ENCODE measurements at places on chromosomes 16 and 17.

- DNase-seq: peak; percentile 59
Measured at GRCh38 chr17:44331249-44331760, 6.7 kb upstream of the SLC25A39 start.

GRCh38 chr17:55068862-55069811, 100.6 kb downstream of the STXBP4 start:
- no peak for DNase-seq

GRCh38 chr16:3716831-3717234, 491 bp downstream of the TRAP1 start:
- DNase-seq: no peak

DNA sequence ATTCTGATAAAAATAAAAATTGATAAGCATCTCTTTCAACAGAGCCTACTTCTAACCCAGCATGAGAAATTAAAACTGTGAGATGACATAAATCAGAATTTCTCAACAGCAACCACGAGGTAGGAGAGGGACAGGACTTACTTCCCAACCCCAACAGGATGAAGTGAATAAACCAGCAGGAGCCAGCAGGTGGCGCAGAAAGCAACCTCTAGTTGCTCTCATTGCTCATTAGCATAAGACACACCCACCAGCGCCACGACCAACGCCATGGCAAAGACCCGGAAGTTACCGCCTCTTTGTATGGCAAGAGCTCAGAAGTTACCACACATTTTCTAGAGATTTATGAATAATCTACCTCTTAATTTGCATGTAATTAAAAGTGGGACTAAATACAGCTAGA, 189.4 kb upstream of the CDH8 start:
- no peak for DNase-seq

DNA sequence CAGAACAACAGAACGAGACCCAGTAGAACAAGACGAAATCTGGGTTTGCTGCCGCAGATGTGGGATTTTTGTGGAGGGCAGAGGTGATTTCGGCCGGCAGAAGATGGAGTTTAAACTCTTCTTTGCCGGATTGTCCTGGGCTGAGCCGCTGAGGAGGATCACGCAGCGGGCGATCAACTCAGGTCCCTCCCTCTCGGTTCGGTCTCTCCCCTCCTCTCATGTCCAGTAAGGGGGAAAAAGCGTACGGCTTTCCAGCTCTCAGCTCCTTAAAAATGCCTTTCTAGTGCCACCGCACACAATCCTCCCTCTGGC, 2.5 kb downstream of the PHF12 start:
- DNase-seq: no peak

GRCh38 chr17:17051791-17052461, 9.7 kb downstream of the MPRIP start:
- DNase-seq: no peak

DNA sequence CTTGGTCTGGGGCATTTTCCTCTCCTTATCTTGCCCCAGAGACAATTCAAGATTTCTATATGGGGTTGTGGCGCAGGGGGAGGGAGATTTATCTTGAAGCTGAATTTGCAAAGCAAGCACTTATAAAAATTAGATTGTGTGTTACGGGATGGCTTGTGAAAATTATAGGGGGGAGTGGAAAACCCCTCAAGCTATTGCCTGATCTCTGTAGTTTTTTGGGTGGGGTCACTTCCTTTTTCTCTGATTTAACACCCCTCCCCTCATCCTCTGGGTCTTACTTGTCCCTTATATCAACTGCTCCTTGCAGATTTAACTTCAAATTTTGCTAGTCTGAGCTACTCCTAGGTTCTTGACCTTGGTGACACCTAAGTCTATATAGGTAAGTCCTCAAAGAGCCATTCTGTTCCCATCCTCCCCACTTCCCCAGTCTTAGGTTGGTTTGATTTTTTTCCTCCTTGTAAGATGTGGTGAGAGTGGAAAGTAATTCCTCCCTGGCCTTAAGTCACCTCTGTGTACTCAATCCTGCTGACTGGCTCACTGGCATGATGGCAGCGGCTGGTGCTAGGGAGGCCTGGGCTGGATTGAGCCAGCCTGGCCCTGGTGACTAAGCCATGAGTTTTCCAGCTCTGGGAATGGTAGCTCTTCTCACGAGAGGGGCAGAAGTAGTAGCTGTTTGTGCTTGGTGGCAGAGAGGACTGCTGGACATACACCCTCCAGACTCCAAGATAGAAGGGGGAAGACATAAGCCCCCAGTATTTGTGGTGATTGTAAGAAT, 2.3 kb downstream of the ARL4D start:
- peak; percentile 94 for DNase-seq

GRCh38 chr17:15782866-15783265, 50.8 kb downstream of the TBC1D26 start:
- DNase-seq: no peak

- no peak for DNase-seq
Measured at GRCh38 chr16:1610899-1611632, 806 bp downstream of the IFT140 start.

DNA sequence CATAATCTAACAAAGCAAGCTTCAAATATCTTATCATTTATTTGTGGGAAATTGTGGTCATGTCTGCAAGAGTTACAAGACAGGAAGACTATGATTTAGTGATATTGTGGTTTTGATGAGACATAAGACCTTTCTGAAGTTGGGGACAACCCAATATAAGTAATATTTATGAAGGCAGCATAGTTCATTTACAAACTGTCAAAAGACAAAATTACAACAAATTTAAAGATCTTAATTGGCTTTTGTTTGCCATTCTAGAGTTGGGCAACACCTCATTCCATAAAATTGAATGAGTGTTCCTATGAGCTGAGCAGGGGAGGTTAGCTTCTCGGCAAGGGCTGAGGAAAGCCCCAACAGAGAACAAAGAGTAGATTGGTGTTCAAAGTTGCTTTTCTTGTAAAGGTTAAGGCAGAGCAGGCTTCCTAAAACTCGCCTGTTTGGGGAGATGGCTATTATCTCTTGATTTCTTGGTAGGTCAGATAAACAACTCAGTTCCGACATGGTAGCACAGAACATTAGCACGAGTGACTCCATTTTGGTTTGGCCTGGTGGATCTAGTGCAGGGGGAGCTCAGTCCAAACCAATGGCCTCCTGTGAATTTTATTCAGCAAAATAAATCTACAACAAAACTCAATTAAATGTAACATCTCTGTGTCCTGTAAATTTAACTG, 10.9 kb upstream of the MMD start:
- DNase-seq: no peak

DNA sequence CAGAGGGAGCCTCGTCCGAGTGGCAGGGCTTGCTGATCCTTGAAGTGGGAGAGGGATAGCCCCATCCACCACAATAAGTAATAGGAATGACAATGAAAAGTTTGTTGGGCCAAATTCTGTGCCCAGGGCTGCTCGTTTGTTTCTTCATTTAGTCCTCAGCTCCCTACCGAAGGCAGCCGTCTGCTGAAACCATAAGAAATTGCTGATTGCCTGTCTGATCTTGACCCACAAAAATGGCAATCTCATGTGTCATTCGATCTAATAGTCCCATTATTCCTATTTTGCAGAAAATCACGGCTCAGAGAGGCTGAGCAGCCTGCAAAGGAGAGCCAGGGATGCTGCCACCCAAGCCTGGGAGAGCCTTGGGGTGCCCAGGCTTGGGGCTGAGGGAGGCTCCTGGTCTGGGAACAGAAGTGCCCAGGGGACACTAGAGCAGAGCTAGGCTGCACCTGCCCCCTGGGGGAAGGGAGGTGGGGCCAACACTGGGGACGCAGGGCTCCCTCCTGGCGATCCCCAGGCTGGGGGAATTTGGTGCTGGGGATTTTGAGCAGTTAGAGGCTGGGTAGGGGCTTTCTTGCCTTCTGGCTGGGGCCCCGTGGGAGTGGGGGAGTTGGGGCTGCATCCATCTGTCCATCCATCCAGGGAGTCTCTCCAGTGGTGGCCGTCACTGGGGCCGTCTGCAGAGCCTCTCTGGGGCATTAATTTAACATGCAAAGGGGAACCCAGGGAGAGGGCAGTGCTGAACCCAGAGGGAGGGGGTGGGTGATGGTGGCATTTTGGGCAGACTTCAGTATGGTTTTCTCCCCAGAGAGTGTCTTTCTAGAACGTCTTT, 53.5 kb downstream of the SOCS1 start:
- peak; percentile 80 for DNase-seq

- no peak for DNase-seq
Measured at GRCh38 chr17:81189670-81190530, 23.9 kb upstream of the AATK start.

- no peak for DNase-seq
Measured at GRCh38 chr16:28313587-28313986, 21.3 kb downstream of the SBK1 start.

GRCh38 chr16:85002608-85003007, 8.7 kb downstream of the ZDHHC7 start:
- no peak for DNase-seq

DNA sequence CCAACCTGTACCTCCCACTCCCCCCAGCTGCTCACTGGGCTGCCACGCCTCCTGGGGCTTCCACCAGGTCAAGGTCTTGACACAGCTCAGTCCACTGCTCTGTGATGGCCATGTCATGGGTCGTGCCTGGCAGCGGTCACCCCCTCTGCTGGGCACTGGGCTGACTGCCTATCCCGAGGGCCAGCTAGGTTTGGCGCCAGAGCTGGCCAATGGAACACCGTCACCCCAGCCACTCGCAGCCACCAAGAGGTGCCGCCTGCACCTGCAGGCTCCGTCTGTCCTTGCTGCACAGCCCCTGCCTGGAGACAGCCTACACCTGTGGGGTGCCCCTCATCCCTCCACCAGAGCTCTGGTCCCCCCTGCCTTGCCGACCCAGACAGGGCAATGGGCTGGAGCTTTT, 4.5 kb upstream of the RAB40C start:
- no peak for DNase-seq

DNA sequence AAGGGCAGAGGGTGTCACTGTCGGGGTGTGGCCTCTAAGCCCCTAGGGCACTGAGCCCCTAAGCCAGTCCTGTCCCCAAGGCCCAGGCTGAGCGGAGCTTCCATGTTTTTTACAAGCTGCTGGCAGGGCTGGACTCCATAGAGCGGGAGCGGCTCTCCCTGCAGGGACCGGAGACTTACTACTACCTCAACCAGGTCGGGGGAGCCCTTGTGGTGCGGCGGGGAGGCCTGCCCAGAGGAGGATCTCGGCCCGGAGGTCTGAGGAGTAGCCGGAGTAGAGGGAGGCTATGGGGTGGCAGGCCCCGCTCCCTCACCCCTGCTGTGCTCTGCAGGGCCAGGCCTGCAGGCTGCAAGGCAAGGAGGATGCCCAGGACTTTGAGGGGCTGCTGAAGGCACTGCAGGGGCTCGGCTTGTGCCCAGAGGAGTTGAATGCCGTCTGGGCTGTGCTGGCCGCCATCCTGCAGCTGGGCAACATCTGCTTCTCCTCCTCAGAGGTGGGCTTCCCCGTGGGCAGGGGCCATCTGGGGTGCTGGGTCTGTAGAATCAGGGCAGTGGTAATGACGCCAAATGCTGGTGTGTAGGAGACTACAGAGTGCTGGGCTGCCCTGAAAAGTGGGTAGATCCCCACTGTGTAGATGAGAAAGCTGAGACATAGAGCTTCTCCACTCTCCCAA, 4.9 kb downstream of the MYO15B start:
- no peak for DNase-seq

- DNase-seq: no peak
Measured at GRCh38 chr16:26708428-26708827, 358.3 kb upstream of the C16orf82 start.

GRCh38 chr17:15972497-15972951, 27.0 kb downstream of the ZSWIM7 start:
- no peak for DNase-seq

DNA sequence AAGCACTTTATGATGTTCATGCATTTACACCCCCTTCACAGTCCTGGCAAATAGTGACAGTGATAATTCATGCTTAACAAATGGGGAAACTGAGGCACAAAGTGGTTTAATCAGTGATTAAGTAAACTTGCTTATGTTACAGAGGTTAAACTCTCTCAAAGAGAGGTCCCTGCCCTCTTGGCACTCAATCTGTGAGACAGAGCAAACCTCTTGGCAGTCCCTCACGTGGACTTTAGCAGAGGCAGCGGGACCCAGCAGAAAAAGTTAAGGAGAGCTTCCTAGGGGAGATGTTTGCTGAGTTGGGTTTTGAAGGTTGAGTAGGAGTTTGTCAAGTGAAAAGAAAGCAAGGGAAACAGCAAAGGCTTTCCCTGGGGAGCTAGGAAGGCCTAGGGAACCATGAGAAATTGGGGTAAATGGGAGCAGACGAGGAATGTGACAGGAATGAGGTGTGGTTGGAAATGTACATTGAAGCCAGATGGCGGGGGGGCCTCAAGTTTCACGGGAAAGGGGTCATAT, 10.7 kb downstream of the SOCS1 start:
- DNase-seq: no peak

DNA sequence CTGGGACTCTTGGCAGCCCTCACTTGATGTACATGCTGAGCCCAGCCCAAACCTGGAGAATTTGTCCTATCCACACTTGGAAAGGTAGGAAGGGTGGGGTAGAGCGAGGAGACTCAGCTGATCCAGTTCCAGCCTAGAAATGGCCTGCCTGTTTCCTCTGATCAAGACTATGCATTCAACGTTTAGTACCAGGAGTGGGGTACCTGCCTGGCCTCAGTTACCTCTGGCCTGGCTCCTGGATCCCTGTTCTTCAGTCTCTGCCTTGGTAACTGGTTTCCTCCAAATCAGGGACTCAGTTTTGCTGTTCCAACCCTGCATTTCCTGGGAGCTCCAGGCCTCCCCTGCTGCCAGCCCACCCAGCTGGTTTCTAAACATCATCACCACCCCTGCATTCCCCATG, 233.5 kb downstream of the GSG1L start:
- no peak for DNase-seq

DNA sequence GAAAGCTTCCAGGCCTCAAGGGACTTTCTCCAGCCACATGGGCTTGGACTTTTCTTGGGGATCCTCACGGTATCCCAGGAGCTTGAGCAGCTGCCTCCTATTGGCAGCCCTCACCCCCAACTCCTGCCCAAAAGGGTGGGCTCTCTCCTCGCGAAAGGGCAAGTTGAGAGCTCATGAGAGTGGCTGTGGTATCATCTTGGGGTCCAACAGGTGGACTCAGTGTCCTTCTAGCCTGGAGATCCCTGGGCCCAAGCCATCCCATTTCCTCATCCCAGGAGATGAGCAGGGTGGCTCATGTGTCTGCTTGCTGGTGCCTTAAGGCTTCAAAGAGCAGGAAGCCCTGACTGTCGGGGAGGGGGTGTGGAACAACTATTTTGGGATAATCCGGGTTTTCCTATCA, 17.7 kb downstream of the TBX4 start:
- no peak for DNase-seq

- DNase-seq: no peak
Measured at GRCh38 chr16:58792188-58792587, 58.1 kb upstream of the GOT2 start.

DNA sequence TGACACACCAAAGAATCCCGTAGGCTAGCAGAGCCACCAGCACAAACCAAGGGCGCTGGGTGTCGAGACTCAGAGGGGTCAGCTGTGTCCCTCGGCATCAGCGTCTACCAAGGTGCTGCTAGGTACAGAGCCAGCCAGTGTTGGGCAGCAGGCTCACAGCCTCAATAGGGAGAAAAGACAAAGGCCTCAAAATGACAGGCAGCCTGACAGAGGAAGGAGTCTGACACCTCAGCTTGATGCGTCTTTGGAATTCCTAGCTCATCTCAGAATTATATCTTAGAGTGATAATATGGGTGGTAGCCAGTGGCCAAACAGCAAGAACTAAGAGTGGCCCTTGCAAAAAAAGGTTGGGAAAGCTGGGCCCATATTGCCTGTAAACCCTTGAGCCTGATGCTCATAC, 45.9 kb downstream of the HS3ST3B1 start:
- no peak for DNase-seq
